ENCODE measurements at places on chromosomes 7 and 10.
A peak's percentile ranks its signal among the peaks of the same experiment; 100 is the strongest.

DNA sequence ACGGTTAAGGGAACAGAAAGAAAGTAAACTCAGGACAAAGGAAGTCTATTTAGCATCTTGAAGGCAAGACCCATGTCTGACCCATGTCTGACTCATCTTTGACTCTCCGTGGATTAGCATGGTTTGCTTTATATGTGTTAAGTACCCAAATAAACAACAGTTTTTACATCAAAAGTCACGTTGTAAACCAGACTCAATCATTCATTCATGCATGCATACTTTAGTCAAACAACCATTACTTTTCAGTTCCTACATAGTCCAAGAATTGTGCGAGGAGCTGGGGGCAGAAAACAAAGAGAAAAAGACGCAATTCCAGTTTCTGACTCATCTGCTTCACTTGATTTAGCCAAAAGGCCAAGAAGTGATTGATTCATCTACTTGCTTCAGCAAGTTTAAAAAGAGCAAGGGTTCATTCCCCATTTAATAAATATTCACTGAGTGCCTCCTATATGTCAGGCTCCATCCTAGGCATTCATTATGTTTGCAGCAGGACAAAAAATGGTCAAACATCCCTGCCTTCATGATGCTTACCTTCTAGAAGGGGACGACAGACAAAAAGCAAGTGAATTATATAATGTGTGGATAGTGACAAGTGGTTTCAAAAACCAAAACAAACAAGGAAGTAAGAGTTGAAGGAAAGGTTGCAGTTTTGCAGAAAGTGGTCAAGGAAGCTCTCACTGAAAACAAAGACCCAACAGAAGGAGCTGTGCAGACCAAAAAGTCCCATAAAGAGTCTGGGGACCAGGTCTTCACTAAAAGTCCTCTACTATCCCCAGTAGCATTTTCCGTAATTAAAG, 116.2 kb downstream of the FAM107B start:
- no peak for DNase-seq

- DNase-seq = no peak
Measured at GRCh38 chr10:77244746-77245145, 392.9 kb downstream of the KCNMA1 start.

- DNase-seq = no peak
Measured at GRCh38 chr10:43038783-43039623, 37.9 kb upstream of the RET start.

- no peak for DNase-seq
Measured at GRCh38 chr7:55917771-55918170, 30.5 kb downstream of the ZNF713 start.

DNA sequence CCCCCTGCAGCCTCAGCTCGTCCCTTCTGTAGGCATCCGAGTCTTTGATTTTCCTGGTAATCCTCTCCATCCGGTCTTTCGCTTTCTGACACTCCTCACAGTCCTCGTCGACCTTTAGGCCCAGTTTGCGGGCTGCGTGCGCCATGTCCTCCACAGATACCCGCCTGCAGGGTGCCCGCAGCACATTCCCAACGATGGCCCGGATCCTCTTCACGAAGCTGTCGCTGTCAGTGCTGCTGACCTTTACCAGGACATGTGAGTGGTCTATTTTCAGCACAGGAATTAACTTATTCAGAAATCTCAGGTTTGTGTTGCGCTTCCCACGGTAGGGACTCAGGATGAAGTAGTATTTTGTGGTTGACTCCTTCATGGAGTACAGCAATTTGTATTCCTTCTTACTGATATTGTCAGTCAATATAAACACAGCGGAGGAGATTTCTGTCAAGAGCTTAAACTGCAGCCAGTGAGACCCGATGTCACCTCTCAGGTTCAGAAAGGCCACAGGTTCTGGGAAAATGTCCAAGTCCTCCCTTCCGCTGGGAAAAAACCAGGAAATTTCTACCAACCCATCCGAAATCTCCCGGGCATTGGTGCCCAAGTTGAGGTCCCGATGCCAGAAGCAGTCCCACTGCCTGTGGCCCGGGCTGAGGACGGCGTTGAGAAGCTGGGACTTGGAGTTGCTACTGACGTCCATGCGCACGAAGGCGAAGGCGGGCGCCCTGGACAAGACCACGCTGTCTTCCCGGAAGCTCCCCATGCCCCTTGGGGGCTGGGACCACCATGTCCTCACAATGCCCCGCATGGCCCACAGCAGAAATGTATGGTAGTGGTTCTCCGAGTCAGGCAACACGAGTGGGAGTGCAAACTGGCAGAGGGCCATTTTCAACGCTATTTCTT, 8.9 kb upstream of the MRPS24 start:
- DNase-seq = no peak

GRCh38 chr7:7682861-7683260, 35.5 kb downstream of the RPA3 start:
- no peak for DNase-seq

DNA sequence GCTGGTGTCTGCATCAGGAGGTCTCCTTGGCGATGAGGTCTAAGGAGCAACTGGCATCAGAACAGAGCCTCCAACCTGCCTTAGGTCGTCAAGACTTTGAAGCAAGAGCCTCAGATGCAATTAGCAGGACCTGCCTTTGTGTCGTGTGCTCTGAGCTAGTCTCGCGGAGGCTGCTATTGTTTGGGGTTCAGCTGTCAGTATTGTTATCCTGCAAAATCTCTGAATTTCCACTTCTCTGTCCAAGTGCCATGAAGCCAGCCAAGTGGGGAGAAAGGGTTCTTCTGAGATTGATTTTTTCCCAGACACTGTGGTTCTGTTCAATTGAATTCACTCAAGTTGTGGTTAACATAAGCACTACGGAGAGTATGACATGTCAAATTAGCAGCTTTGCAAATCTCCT, 78.7 kb downstream of the ADARB2 start:
- DNase-seq = no peak

- DNase-seq = no peak
Measured at GRCh38 chr10:44723619-44724325, 187.4 kb upstream of the TMEM72 start.

DNA sequence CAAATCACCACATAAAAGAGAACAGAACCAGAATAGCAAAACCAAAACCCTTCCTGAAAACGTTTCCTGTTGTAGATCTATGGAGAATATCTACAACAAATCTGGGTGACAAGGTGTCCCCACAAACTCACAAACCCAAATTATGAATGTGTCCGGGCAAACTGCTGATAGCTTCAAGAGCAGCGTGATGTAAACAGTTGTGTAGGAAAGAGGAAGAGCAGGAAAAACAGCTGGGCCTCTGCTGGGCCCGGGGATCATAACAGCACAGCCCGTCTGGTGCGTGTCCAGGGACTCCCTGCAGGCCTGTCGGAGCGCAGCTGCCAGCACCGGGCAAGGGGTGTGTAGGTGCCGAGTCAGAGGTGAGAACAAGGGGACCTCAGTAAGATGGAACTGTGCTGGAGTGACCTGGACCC, 53.7 kb downstream of the KCNH2 start:
- no peak for DNase-seq

- no peak for DNase-seq
Measured at GRCh38 chr7:81469869-81470723, 299.8 kb downstream of the HGF start.

DNA sequence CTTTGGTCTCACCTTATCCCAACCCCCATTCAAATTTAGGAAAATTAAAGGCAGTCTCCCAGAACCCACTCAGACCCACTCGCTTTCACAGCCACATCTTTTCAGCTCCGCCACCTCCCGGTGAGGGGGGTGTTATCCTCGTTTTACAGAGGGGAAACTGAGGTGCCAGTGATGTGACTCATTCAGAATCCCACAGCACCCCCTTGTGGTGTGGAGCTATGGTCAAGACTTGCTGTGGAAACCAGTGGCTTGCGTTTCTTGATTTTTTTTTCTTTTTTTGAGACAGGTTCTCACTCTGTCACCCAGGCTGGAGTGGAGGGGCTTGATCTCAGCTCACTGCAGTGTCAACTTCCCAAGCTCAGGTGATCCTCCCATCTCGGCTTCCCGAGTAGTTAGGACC, 27.6 kb downstream of the SLC35G1 start:
- DNase-seq = no peak

- no peak for DNase-seq
Measured at GRCh38 chr7:27148031-27148755, 619 bp upstream of the HOXA6 start.

DNA sequence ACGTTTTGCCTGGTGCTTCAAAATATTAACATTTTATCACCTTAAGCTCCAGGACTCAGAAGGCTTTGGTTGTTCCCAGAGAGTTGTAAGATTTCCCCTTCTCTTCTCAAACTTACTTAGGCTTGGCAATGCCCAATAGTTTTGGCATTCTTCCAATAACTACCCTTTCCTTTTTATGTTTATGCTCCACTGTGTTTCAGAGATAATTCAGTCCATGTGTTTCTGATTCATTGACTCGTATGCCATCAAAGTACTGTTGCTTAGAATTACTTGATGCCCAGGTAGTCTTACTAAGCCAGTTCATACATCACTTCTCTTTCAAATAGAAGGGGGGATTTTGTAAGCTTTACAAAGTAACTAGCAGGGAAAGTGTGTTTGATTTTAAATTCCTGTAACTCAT, 66.6 kb downstream of the AGMO start:
- DNase-seq = no peak

GRCh38 chr10:131979821-131980270, 1.9 kb downstream of the BNIP3 start:
- no peak for DNase-seq

GRCh38 chr7:13860734-13861133, 128.7 kb downstream of the ETV1 start:
- no peak for DNase-seq

DNA sequence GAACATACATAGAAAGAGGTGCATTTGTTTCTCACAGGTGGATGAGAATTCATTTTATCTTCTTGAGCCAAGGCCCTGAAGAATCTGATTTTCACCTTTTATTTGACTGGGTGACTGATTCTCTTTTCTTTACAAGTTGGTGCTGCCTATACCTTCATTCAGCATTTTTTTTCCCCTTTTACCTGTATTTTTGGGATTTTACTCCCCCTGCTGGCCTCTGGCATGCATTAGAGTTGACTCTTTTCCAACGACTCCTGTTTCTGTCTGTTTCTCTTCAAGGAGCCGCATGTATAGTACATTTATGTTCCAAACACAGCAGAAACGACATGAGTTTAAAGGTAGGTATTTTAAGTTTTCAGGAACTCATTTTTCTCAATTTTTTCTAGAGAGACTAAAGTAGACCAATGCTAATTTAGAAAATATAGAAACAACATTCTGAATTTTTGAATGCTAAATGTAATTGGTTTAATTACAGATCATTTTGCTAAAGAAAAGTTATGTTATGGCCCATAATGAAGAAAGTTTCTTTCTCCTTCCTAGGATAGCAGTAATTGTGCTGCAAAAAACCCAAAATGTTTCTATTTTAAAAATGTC, 149.8 kb upstream of the HDAC9 start:
- DNase-seq = peak; percentile 19

GRCh38 chr10:119896937-119897770, 4.6 kb downstream of the SEC23IP start:
- no peak for DNase-seq

GRCh38 chr7:66055321-66055956, 20.2 kb upstream of the ASL start:
- no peak for DNase-seq

GRCh38 chr7:86629-87028, 105.7 kb upstream of the FAM20C start:
- no peak for DNase-seq

GRCh38 chr7:131281266-131282048, 46.2 kb upstream of the MKLN1 start:
- no peak for DNase-seq

- DNase-seq = no peak
Measured at GRCh38 chr10:26662864-26663263, 34.6 kb upstream of the PDSS1 start.

DNA sequence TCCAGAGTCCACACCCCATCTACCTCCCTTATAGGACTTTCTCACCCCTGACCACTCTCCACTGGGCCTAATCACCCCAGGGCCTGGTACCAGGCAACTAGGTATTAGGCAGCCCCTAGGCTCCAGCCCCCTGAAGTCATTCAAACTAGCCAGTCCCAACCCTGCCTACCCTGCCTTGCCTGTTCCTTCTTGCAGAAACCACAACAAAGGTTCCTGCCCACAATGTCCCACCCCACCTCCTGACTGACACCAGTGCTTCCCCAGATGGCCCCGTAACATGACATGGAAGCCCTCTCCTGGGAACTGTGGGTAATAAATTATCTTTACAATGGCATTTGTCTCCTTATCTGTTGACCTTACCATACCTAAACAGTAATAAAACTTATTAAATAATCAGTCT, 100.6 kb upstream of the PDE1C start:
- DNase-seq = no peak

GRCh38 chr7:115230882-115231571, 309.1 kb downstream of the MDFIC start:
- no peak for DNase-seq

- no peak for DNase-seq
Measured at GRCh38 chr7:117955046-117955445, 81.8 kb upstream of the CTTNBP2 start.

GRCh38 chr10:121070275-121071070, 219.3 kb downstream of the WDR11 start:
- no peak for DNase-seq

- peak; percentile 89 for DNase-seq
Measured at GRCh38 chr7:99380823-99381663, 6.5 kb downstream of the ARPC1B start.

- DNase-seq = no peak
Measured at GRCh38 chr7:5300366-5300765, 17.6 kb downstream of the SLC29A4 start.

DNA sequence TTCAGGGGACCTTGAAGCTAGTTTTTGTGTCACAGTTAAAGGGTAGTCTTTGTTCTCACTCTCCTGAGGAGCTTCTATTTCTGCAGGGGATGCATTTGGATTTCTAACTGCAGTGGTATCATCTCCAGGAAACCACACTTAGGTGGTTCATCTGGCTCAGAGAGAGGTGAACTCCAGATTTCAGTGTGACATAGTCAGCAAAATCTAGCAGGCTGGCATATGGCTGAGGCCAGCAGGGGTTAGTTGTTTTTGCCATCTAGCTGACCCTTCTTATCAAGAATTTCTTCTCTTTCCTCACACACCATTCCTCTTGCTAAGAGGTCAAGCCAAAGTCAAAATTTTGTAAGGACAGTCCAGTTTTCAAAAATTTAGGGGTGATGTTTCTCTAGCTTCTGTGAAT, 248.2 kb downstream of the REEP3 start:
- no peak for DNase-seq

- DNase-seq = no peak
Measured at GRCh38 chr10:31146491-31147209, 115.0 kb upstream of the ZNF438 start.

DNA sequence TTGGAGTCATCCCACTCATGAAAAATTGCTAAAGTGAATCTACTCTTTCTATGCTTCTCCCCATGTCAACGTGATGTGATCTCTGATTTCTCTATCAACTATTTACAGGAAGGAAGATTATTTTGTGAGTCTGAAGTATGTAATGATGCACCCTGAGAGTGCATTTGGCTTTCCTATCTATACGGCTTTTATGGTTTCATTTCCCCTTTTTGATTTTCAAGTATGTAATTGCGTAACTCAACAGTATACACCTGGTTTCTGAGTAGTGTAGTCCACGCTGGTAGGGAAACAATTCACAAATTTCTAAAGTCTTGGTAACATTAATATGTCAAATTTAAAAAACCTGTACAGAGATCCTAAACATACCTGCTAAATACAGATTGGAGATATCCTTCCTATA, 194.7 kb upstream of the SEMA3A start:
- no peak for DNase-seq
